ENCODE measurements at places on chromosomes 13 and 19.
A peak's percentile ranks its signal among the peaks of the same experiment; 100 is the strongest.

GRCh38 chr13:45704854-45705695, 3.0 kb downstream of the CBY2 start:
- DNase-seq: no peak

- DNase-seq: no peak
Measured at GRCh38 chr19:31770223-31770622, 421.0 kb upstream of the TSHZ3 start.

GRCh38 chr13:49840675-49841074, 48.2 kb upstream of the KPNA3 start:
- DNase-seq: no peak

DNA sequence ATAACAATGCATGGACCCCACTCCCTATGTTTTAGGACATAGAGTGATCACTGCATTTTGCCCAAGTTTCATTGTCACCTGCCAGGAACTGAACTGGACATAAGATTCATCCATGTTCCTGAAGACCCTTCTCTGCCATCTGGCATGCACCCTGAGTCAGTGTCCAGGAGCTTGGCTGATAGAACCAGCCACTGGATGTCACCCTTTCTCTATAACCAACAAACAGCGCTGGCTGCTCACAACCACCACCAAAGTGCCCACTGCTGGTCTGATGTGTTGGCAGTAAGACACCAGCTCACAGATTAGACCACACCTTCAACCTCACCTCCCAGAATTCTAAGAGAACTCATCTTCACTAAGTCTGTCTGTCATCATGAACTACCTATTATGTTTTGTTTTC, 333.4 kb downstream of the ITGBL1 start:
- peak; percentile 64 for DNase-seq

DNA sequence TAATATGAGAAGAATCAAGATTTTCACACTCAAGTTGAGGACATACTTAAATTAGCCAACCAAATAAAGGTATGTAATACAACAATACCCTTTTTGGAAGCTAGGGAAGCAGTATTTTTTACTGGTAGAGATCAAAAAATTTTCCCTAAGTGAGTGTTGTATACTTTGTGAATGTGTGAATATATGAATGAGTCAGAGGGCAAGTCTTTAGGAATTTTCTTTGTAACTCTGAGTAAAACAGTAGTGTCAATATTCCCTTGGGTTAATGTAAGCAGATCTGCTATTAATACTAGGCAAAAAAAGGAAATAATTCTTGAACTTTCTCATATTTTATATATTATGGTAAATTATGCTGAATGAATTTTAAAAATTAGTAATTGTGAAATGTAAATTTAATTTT, 1161.8 kb upstream of the MIR17HG start:
- no peak for DNase-seq

- no peak for DNase-seq
Measured at GRCh38 chr13:21039097-21039800, 22.1 kb downstream of the LATS2 start.

GRCh38 chr19:1883784-1884183, 1.5 kb downstream of the ABHD17A start:
- no peak for DNase-seq

GRCh38 chr13:67713571-67713970, 483.4 kb upstream of the PCDH9 start:
- no peak for DNase-seq

GRCh38 chr13:28697441-28697840, 21.3 kb downstream of the SLC46A3 start:
- DNase-seq: no peak

- no peak for DNase-seq
Measured at GRCh38 chr13:103531278-103531677, 465.1 kb upstream of the SLC10A2 start.

DNA sequence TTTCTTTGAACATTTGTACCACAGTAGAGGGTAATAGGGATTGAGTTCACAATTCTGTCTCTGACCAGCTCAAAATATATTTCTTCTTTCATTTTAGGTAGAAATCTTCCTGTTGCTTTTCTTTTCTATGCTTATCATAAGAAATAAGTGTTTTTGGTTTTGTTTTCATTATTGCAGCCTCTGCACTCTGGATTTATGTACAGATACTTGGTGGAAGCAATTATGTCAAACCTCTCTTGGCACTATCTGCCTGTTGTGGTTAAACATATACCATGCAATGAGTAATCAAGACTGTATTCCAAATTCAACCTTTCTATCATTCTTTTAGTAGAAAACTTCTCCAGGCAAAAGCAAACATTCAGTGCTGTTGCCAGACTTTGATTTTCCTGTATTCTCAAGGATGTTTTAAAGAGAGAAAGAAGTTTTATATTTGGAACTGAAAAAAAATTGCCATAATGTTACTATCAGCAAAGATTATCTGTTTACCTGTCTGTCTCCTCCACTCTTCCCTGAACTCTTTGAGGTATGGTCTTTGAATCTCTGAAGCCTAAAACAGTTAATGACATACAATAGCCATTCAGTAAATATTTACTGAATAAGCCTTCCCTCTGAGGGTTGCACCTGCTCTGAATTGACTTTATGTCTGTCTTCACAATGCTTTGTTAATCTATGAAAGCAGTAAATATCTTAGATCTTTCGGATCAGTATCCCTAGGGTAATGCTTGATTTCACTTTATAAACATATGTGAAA, 612.5 kb upstream of the PRR20A start:
- DNase-seq: no peak

DNA sequence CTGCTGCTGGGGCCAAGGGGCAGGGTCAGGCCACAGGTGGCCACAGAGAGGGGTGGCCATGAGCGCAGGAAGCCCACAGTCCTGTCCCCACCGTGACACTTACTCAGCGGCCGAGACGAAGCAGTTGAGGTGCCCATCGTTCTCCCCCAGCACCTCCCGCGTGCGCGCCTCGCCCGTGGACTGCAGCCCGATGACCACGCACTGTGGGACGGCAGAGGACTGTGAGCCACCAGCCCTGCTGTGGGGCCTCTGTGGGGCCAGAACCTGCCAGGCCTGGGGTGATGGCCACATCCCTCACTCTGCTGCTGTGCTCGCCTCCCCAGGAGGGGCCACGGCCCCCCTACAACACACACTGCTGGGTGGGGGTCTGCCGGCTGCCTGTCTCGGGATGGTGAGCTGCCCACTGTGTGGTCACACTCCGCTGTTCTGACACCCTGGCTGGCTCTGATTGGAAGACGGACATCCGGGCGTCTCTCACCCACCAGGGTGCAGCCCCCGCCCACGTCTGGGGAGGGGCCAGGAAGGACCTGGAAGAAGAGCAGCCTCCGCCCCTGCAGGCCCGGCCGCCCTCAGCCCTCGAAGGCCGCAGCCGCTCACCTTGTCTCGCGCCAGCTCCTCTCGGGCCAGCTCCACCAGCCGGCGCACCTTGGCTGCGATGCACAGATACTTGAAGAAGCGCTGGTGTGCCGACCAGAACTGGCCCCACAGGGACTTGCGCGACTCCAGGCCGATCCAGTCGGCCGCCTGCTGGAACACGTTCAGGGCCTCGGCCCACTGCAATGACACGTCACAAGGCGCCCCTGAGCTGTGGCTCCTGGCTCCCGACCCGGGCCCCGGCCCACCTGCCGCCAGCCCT, 13.2 kb downstream of the GPX4 start:
- no peak for DNase-seq

DNA sequence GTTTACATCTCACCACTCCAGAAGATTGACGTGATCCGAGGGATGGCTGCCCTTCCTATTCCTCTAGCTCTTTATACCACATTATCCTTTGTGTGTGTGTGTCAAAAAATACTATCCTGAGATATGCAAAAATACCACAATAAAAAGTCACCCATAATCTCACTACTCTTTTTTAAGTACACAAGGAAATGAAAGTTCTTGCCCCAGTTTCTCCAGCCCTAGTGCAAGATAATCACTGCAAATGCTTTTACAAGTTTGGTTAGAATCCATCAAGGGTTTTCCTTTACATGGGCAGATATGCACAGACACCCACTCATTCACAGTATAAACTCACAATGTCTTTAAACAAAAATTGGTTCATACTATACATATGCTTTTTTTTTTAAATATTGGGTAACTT, 89.3 kb downstream of the DIAPH3 start:
- no peak for DNase-seq

DNA sequence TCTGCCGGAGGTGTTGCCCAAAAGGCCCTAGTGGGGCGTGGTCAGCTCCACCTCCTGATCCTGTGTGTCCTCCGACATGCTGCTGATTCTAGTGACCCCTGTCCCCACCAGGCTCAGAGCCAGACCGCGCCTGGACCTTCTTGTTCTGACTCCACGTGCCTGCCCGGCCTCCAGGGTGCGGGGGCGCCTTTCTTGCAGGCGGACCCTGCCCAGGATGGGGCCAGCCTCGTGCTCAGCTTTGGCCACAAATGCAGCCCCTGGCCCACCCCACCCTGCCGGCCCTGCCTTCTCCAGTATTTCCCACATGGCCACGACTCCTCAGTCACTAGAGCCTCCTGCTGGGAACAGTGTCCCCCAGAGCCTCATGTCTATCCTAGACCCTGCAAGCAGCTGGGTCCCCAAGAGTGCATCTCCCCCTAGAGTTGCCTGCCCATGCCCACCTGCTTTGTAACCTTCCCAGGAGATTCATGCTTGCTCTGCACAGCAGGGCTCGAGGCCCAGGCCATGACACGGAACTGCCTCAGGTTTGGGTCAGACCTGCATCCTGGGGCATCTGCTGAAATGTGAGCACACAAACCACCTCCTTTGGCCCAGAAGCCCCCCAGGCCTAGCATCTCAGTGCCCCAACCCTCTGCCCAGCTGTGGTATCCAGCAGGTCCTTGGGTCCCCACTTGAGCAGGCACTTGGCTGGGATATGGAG, 27.0 kb downstream of the TMEM161A start:
- no peak for DNase-seq

DNA sequence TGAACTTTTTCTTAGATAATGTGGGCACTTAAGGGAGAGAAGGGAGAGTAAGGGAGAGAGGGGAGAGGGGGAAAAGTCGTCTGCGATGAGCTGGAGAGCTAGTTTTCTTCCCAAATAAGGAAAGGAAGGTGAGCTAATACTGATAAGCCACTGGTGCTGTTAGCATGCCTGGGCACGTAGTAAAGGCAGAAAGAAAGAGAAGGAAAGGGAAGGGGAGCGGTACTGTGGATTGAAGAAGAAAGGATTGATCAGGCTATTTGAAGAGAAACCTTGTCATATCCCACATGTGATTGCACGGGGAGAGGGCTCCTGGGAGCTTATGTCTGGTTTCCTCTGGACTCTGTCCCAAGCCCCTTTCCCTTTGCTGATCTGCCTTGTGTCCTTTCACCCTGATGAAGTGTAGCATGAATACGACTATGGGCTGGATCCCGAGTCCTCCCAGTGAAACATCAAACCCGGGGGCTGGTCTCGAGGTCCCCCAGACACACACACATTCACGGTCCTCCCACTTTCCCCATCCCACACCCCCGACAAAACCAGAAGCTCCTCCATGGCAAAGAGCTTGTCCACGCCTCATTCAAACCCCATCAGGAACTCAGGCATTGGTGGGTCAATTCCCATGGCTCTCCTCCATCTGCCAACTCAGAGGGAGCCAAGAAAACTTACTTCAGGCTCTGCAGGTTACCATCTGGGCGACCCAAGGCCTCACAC, 30.6 kb downstream of the NLRP13 start:
- no peak for DNase-seq

DNA sequence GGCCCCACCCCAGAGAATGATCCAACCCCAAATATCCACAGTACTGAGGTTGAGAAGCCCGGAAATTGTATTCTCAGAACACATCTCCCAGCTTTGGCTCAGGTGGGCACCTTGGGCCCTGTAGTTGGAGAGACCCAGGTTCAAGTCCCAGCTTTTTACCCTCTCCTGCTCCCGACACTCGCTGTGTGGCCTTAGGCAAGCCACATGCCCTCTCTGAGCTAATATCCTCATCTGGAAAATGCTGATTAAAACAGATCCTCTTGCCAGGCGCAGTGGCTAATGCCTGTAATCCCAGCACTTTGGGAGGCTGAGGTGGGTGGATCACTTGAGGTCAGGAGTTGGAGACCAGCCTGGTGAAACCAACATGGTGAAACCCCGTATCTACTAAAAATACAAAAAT, 2.6 kb downstream of the PLIN4 start:
- DNase-seq: no peak

DNA sequence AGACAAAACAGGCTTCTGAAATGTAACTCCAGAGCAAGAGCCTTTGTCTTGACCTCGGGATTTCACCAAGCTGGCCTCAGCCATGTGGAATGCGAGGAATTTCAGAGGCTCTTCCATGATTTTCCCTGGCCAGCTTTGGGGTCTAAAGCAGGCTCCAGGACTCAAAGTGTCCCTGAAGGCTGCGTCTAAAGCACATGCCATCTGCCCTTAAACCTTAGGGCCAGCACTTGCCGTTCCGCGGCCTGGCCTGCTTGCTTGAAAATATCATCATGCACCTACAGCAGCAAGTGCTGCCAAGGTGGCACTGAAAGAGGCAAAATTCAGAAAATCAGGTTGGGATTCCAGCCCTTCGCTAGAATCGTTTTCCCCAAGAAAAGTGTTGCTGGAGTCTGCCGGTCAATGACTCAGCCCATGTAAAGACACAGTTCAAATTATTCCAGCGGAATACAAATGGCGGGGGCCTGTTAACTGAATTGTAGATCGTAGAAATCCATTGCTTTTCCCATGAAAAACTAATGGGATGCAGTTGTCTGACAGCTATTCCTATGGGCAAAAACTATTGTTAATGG, 105.7 kb upstream of the RAP2A start:
- peak; percentile 55 for DNase-seq

DNA sequence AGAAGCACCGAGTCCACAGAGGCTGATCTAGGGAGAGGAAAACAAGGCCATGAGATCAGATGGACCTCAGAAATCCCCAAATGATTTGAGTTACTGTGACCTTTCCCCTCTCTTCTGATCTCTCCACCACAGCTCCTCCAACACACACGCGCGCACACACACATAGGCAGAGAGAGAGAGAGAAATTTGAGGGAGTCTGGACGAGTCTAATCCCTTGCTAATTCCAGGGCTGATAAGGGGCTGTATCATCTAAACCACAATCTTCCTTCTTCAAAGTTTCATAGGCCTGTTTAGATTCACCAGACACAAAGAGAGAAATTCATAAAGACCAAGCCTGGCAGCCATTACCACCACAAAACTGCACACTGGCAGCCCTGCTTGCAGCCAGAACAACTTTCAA, 8.6 kb downstream of the ZFP82 start:
- DNase-seq: no peak
